Activated CD4-positive, alpha-beta memory T cell treated with anti-CD3 and anti-CD28 coated beads, Interleukin-2, amount 10 ng/mL, durations not matched to agents 7 days and 5 days (primary cell): ENCODE measurements at places on chromosomes 2 and 18. TPM values are rescaled to one million over a fixed set of nuclear protein-coding genes. Genes with fewer than 3 reads are reported as not detected.

SERPINB4 gene
- not detected for total RNA-seq

AQP4 gene
- not detected for total RNA-seq

TAF4B gene
- 3.3 TPM for total RNA-seq

OTOS gene
- total RNA-seq, result not detected

BCL2 gene
- 102 TPM for total RNA-seq

AFF3 gene
- 0.03 TPM for total RNA-seq

SERPINB3 gene
- total RNA-seq, result not detected

MARCO gene
- not detected for total RNA-seq

CAVIN2 gene
- total RNA-seq, result not detected

HOXD1 gene
- not detected for total RNA-seq

CPSF3 gene
- 49.7 TPM for total RNA-seq

SIX3 gene
- 0.08 TPM for total RNA-seq

HSPE1 gene
- 92.6 TPM for total RNA-seq

ANTXR1 gene
- total RNA-seq, result not detected

ACMSD gene
- total RNA-seq, result not detected

SS18 gene
- 54.1 TPM for total RNA-seq

CLIP4 gene
- 31.7 TPM for total RNA-seq

ASB1 gene
- total RNA-seq, result 27.9 TPM

FAHD2A gene
- total RNA-seq, result 35.8 TPM

HOXD12 gene
- total RNA-seq, result not detected

SCYGR3 gene
- not detected for total RNA-seq

FKBP1B gene
- total RNA-seq, result 4.8 TPM

SAG gene
- not detected for total RNA-seq

RIT2 gene
- total RNA-seq, result not detected

NT5C1B gene
- not detected for total RNA-seq

CD207 gene
- not detected for total RNA-seq

BCL11A gene
- not detected for total RNA-seq

IL36A gene
- total RNA-seq, result not detected

CFC1 gene
- total RNA-seq, result not detected

BOLL gene
- total RNA-seq, result not detected

MDH1B gene
- total RNA-seq, result 0.08 TPM

HJURP gene
- total RNA-seq, result 126 TPM

SERPINB12 gene
- total RNA-seq, result not detected

KATNAL2 gene
- 0.55 TPM for total RNA-seq

VWA3B gene
- not detected for total RNA-seq

CTLA4 gene
- 101 TPM for total RNA-seq

ARL6IP6 gene
- total RNA-seq, result 47.0 TPM

CYS1 gene
- 0.71 TPM for total RNA-seq

CHRNG gene
- not detected for total RNA-seq

EMILIN2 gene
- 23.0 TPM for total RNA-seq

CFAP221 gene
- not detected for total RNA-seq

DAPL1 gene
- total RNA-seq, result not detected

PLCD4 gene
- total RNA-seq, result 0.10 TPM

PJVK gene
- total RNA-seq, result 1.1 TPM

PRKD3 gene
- 19.3 TPM for total RNA-seq

MAL gene
- 210 TPM for total RNA-seq

EPB41L3 gene
- 0.73 TPM for total RNA-seq

DHRS9 gene
- total RNA-seq, result not detected

RNU2-63P gene
- total RNA-seq, result 16.1 TPM

ZNF521 gene
- not detected for total RNA-seq

C2orf78 gene
- not detected for total RNA-seq

DSEL gene
- 0.15 TPM for total RNA-seq

GPAT2 gene
- total RNA-seq, result 6.9 TPM

SLC8A1 gene
- 0.25 TPM for total RNA-seq

CETN1 gene
- total RNA-seq, result not detected

MREG gene
- total RNA-seq, result 15.1 TPM

PDE1A gene
- not detected for total RNA-seq
